ENCODE measurements at places on chromosomes 5 and 9.

DNA sequence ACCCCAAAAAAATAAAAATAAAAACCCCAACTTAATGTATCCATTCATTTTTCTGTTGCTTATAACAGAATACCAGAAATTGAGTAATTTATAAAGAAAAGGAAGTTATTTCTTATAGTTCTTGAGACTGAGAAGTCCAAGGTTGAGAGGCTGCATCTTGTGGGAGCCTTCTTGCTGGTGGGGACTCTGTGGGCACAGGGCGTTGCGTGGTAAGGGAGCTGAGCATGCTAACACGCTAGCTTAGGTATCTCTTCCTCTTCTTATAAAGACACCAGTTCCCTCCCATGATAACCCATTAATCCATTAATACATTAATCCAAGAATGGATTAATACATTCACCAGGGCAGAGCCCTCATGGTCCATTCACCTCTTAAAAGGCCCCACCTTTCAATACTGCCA is 150.9 kb downstream of the ZSWIM6 start:
- DNase-seq, result no peak

- no peak for DNase-seq
These were observed 23.3 kb downstream of the CEP72 start for GRCh38 chr5:635306-636055.

GRCh38 chr5:137401946-137402345 is 97.2 kb downstream of the SPOCK1 start:
- no peak for DNase-seq

- no peak for DNase-seq
These were observed 1.1 kb downstream of the MAST4 start for GRCh38 chr5:66597183-66597757.

DNA sequence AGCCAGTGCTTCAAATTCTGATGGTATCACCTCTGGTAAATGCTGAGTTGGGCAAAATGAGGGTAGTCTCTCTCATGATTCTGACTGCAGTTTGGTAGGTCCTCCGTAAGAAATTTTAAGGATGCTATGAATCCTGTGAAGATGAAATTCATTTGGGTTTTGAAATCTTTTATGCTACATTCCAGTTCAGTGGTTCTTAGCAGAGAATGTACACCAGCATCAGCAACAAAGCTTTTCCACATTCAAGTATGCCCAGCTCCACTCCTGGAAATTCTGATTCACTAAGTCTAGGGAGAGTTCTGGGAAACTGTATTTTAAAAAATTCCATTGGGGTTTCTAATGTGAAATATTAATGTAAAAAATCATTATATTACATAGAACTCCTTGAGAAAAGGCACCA is 33.6 kb upstream of the ACOT12 start:
- no peak for DNase-seq

DNA sequence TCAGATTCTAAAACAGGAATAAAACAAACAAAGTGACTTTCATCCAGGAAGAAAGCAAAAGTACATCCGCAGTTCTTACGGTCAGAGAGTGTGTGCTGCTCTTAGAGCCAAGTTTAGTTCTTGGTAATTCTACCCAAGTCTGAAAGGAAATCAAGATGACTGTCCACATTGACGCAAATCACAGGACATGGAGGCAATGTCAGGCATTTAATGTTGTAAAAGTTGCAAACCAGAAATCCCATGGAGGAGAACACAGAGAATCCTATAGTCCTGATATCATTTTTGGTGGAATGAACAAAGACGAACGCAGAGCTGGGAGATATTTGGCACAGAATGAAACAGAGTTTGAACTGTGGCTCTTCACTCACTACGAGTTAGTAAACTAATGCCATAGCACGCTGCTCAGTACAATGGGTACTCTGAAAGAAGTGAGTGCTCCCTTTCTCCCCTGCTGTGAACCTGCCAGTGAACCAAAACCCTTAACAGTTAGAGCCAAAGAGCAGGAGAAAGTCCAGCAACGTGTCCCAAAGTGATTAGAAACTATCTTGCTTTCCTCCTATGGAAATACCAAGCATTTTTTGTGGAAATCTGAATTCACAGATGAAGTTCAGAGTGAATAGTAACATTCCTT is 74.3 kb downstream of the MUSK start:
- peak; percentile 59 for DNase-seq

DNA sequence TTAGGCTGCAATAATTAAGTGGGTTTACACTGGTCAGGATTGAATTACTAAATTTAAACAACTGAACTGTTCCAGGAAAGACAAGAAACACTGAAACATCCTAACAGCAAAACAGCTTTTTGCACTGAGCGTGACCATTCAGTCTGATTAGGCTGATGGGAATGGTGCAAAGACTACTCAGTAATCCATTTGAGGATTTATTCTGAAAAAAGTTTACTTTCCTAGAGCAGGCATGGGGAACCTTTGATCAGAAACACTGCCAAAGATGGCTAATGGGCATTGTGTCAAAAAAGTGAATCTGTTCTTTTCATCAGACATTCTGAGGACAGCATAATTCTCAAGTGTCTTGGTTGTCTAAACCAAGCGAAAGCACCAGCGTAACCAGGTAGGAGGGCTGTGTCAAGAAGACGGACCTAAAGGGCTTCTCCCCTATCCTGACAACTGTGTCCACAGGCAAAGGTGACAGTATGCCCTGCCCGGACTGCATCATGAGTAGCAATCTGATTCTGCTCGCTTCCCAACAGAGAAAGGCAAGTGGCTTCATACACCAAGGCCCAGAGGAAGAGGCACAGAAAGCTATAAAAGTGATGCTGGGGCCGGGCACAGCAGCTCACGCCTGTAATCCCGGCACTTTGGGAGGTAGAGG is 33.3 kb downstream of the FBXW2 start:
- DNase-seq, result no peak

DNA sequence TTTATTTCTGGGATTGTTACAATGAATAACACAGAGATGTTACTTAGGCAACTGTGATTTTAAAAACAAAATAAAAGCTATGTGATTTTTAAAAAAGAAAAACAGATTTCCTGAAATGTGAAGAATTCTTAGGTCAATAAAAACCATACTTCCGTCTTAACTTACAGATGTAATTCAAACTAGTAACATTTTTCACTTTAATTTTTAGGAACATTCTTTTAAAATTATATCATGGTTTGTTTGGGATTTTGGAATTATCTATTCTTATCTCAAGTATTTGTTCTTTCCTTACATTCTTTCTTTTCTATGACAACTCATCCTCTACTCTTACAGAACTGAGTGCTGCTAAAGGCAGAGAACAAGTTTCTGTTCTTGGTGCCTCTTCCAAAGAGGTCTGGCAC is 159.5 kb downstream of the RAPGEF6 start:
- DNase-seq, result no peak

DNA sequence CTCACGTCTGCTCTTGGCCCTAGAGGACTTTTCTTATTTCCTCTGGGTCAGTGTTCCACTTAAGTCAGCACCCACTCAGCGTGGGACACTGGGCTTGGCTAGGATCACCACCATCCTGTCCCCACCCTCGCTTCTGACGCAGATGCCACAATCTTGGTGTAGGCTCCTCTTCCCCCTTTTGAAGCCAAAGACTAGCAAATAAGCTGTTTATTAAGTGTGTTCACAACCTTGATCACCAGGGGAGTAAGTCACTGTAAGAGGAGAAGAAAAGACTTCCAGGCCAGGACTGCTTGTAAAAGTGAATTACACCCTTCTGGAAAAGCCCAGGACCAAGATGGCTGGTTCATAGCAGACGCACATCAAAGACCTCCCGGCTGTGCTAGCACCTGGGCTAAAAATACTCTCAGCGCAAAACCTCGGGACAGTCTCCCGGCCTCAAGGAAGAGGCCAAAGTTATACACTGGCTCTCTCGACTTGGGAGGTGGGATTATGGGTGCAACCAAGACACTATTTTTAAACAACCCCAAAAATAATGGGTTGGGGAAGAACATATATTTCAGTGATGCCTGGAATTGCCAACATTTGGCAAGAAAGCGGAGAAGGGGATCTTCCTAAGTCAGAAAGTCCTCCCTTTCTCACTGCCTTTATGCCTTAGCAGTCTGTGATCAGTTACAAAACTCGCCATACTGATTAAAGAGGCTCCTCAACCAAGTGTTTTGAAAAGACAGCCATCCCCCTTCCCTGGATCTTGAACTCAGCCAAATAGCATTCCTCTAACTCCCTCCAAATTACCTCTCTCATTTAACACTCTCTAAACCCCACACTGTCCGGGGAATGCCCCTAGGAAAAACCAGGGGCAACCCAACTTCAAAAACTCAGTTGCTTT is 69.4 kb downstream of the RAPGEF1 start:
- DNase-seq, result no peak

All from AG04450 (cell line).